Activated naive CD4-positive, alpha-beta T cell treated with Interleukin-2 at 50 U/mL for 16 hours (primary cell): ENCODE measurements at places on chromosomes 7 and 10.

DNA sequence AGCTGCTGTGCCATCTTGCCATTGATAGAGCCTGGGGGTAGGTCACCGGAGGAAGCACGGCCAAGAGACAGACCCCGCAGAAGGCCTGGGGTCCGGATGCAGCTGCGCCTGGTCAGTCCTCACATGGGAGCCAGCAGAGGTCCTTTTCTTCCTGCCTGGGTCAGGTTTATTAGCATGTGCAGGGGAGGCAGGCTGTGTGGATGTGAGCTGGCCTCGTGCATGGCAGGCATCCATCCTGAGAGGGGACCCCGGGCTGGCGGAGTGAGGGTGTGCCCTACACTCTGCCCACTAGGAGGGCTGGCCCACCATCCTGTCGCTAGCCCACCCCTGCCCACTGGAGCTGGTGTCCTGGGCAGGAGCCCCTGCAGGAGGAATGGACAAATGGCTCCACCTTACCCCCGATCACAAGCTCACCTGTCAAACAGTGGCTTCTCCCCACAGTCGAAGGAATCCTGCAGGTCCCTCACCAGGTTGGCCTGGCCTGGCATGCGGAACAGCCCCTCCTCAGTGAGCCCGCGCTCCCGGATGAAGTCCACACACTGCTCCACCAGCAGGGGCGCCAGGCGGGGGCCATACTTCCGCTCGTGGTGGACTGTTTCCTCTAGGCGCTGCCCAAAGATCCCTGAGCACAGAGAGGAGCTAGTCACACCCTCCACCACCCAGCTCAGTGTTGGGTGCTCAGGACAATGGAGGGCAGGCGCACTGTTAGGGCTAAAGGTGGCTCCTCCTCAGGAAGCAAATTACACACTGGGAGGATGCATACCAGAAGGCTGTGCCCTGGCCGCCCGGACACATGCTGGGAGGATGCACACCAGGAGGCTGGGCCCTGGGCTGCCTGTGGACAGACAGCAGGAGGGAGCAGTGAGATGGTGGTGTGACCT is 145.4 kb downstream of the ARHGAP22 start:
- no peak for DNase-seq

GRCh38 chr10:117222552-117222951 is 18.4 kb upstream of the SLC18A2 start:
- no peak for DNase-seq

DNA sequence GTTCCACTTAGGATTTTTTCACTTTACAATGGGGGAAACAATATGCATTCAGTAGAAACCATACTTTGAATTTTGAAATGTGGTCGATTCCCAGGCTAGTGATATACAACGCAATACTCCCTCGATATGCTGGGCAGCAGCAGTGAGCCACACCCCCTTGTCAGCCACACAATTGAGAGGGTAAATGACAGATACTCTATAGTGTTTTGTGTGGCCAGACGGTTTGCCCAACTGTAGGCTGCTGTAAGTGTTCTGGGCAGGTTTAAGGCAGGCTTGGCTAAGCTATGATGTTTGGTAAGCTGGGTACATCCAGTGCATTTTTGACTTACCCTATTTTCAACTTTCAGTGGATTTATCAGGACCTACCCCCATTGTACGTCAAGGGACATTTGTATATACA is 169.6 kb upstream of the KIAA1217 start:
- DNase-seq: no peak

GRCh38 chr7:106358103-106358663 is 73.4 kb upstream of the NAMPT start:
- DNase-seq: no peak

- DNase-seq: no peak
Observed at GRCh38 chr10:87849001-87849400, 14.3 kb downstream of the KLLN start.

GRCh38 chr10:44949915-44950314 is 9.7 kb upstream of the RASSF4 start:
- DNase-seq: no peak

- DNase-seq: no peak
Observed at GRCh38 chr7:101739775-101740398, 77.5 kb upstream of the CUX1 start.

GRCh38 chr10:59971915-59972314 is 65.6 kb upstream of the CCDC6 start:
- DNase-seq: no peak

DNA sequence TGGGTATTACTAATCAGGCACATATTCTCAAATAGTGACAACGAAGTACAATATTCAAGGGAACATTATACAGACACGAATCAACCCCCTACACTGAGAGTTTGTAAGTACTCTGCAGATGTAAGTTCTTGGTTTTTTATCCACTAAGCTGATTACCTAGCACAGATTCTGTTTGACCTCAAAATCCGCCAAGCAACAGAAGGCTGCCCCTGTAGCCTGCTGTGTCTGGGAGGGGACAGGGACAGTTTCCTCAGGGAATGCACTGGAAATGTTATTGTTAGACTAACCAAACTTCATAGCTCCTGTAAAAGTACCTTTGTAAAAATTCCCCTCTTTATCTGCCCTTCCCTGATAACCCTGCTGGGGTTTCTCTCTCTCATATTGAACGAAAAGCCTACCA is 45.2 kb upstream of the ZRANB1 start:
- DNase-seq: no peak

DNA sequence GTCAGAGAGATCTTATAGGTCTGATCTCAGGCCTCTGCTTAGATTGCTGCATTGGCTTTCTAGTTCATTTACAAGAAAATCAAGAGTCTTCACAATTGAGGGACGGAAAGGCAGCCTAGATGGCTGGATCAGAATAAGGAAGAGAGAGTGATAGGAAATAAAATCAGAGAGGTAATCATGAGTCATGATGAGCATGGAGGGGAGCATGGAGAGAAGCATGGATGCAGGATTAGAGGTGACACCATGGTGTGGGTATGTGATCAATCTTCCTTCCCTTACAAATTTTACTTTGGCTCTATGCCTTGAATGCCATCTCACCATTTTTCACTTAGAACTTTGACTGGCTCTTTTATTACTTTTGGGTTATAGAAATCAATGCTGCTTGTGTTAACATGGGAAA is 1.4 kb downstream of the BCCIP start:
- DNase-seq: no peak

- DNase-seq: no peak
Observed at GRCh38 chr7:46450886-46451285, 529.8 kb upstream of the IGFBP3 start.

DNA sequence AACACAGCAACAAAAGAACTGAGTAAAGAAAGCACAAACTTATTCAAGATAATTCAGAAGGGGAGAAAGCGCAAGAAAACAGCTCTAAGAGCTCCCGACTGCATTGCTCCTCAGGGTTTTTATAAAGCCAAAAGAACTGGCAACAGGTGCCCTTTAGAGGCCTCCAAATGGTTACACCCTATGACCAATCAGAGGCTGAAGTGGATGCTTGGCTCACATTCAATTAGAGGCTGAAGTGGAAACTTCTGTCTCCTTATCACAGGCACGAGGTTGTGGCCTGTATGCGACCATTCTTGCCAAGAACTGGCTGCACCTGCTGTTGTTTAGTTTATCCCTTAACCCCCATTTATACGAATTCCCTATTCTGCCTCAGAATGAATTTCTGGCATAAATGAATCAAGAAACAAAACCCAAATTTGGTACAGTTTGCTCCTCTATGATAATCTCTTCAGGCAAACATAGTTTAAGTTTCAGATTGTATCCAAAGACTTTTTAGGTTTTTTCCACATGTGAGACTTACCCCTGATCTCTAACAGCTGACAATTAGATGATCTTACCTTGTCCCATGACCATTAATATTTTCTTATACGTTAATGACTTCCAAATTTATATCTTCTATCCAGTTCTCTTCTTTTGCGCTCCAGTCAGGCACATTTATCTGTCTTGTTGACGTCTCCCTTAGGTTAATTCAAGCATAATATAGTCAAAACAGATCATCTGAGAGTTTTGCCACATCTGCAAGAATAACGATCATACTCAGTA is 504.8 kb downstream of the NXPH1 start:
- no peak for DNase-seq

GRCh38 chr10:69403519-69403918 is 13.2 kb downstream of the TACR2 start:
- no peak for DNase-seq
